ENCODE measurements at places on chromosomes 6 and 20. TPM values are rescaled to one million over a fixed set of nuclear protein-coding genes. Genes with fewer than 3 reads are reported as not detected.

GRCh38 chr20:17748279-17748678, 48.5 kb downstream of the BANF2 start:
- no peaks in the 10 kb centered on the region for H3K27me3 ChIP-seq
- no peaks in the 10 kb centered on the region for H3K36me3 ChIP-seq
- H3K4me1 ChIP-seq = no peaks in the 10 kb centered on the region
- no peak overlapping the region for H3K27ac ChIP-seq
- DNase-seq = no peak

DNA sequence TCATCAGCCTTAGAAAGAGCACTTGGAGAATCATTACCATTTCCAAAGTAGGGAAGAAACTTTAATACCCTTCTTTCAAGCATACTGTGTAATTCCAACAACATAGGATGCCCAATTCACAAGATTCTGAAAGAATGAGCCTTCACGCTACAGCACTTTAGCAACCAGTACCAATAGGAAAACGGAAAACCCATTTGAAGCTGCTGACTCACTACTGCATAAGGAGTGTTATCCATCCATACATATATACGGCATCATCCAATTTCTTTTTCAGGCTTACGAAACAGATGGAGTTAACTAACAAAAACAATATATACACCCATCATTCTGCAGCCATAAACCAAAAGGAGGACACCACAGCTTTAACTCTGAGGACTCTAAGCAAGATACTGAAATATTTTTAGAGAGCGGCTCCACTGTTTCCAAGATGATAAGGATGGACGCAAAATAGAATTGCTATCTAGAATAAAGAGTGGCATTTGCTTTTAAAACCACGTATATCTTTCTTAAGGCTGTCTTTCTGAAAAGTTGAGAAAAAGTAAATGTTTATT, 24.9 kb downstream of the FYN start:
- no peaks in the 10 kb centered on the region for H3K27me3 ChIP-seq
- H3K36me3 ChIP-seq = peaks cover 7% of the 10 kb centered on the region
- H3K4me3 ChIP-seq = no peak overlapping the region
- DNase-seq = no peak

DNA sequence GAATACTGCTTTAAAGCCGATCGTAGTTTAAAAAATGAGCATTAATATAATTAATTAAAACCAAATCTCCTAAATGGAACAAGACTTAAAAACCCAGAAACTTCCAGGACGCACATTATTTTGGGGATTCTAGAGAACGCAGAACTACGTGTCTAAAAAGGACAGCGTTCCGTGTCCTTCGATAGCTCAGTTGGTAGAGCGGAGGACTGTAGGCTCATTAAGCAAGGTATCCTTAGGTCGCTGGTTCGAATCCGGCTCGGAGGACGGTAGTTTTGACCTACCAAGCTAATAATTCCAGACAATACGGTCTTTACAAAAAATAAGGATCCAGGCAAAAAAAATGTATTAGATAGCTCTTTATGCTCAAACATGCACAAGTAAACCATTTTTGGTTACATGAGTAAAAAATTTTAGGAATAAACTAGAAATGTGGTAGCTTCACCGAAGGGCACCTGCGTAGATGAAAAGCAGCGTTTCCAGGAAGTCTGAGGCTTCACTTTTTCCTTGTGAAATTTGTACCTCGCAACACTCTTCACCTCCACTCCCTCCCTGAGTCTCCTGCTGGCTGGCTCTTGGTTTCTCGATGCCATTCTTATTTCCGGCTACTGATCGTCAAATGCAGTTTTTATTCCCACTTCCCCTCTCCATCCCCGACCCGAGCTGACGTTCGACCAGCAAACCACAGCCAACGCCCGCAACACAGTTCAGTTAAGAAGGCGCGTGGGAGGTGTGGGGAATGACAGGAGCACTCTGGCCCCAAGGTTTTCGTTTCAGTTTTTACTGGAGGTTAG, 19.6 kb upstream of the ABT1 start:
- H3K27me3 ChIP-seq = no peaks in the 10 kb centered on the region
- no peak overlapping the region for H3K27ac ChIP-seq
- peaks cover 11% of the 10 kb centered on the region for H3K4me1 ChIP-seq
- DNase-seq = peak; percentile 63
- no peak overlapping the region for H3K4me3 ChIP-seq
- no peaks in the 10 kb centered on the region for H3K36me3 ChIP-seq

DNA sequence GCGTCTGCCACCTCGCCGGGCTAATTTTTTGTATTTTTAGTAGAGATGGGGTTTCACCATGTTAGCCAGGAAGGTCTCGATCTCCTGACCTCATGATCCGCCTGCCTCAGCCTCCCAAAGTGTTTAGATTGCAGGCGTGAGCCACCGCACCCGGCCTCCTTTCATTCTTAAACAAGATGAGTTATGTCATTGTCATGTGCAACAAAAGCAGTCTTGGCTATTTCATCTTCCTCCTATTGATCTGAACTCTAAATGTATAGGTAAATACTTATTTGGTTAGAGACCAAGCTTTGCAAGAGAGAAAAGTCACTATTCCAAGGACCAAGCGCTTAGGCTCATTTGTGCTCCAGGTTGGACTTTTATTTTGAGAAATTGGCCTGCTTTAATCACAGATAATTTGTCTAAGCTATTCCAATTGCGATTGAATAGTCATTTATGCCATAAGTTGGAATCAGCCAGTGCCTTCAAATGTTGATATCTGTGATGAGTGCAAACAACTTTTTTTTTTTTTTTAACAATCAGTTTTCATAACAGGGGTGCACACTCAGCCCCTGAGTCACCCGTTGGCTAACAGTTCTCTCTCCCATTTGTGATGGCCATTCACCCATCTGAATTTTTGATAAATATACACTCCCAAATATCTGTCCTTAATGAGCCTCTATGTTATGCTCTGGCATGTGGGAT, 167.3 kb downstream of the BCAS1 start:
- H3K4me1 ChIP-seq = peaks cover 4% of the 10 kb centered on the region
- H3K36me3 ChIP-seq = no peaks in the 10 kb centered on the region
- no peak overlapping the region for H3K27ac ChIP-seq

GRCh38 chr6:110475066-110475653, 1.3 kb downstream of the SLC22A16 start:
- H3K27me3 ChIP-seq = 0 out of 2 replicates have a peak, but pooled peaks cover 3% of the 10 kb centered on the region
- no peak overlapping the region for H3K27ac ChIP-seq
- DNase-seq = no peak
- no peaks in the 10 kb centered on the region for H3K4me1 ChIP-seq

GRCh38 chr6:161649841-161650240, 376.0 kb upstream of the AGPAT4 start:
- DNase-seq = no peak
- no peak overlapping the region for H3K4me3 ChIP-seq
- H3K27me3 ChIP-seq = no peaks in the 10 kb centered on the region
- H3K36me3 ChIP-seq = no peaks in the 10 kb centered on the region
- H3K27ac ChIP-seq = no peak overlapping the region
- no peaks in the 10 kb centered on the region for H3K4me1 ChIP-seq

DNA sequence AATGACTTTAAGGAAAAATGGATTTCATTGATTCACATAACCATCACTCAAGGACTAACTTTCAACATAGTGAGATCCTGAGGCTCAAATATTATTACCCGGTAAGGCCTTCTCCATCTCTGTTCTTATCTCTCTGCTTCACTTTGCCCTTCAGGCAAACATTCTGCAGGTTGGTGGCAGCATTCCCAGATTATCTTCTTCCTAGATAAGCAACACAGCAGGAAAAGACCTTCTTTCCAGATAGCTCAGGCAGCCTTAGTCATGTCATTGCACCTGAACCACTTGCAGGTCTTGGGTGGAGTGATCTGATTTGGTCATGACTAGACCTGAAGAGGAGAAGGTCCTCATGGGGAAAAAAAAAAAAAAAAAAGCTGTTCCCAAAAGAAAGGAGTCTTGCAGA, 5.3 kb upstream of the HIVEP2 start:
- no peaks in the 10 kb centered on the region for H3K27me3 ChIP-seq
- H3K4me3 ChIP-seq = no peak overlapping the region
- no peaks in the 10 kb centered on the region for H3K36me3 ChIP-seq
- peaks cover 28% of the 10 kb centered on the region for H3K4me1 ChIP-seq
- H3K27ac ChIP-seq = no peak overlapping the region
- DNase-seq = no peak

DNA sequence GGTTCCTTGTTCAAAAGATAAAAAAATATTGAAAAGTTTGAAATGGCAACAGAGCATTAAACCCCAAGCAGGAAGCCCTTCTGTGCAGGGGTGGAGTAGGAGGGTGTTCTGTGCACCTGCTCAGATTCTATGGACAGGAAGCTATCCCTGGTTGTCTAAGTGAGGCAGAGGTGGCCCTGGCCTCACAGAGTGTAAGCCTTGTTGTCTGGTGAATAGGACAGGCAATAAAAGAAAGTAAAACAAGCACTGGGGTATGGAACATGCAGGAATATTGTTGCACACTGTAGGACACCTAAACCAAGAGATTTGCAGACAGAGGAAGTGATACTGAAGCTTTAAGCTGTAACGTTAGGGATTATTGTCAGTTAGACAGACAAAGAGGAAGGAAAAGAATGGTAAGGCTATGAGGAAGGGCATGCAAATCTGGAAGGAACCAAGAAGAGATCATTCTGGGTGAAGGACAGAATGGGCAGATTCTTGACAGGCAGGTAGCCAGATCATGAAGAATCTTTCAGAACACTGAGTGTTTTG, 66.8 kb downstream of the TBC1D7 start:
- no peaks in the 10 kb centered on the region for H3K36me3 ChIP-seq
- H3K4me3 ChIP-seq = peak overlapping the region; percentile 49
- H3K27ac ChIP-seq = peak overlapping the region; percentile 95

DNA sequence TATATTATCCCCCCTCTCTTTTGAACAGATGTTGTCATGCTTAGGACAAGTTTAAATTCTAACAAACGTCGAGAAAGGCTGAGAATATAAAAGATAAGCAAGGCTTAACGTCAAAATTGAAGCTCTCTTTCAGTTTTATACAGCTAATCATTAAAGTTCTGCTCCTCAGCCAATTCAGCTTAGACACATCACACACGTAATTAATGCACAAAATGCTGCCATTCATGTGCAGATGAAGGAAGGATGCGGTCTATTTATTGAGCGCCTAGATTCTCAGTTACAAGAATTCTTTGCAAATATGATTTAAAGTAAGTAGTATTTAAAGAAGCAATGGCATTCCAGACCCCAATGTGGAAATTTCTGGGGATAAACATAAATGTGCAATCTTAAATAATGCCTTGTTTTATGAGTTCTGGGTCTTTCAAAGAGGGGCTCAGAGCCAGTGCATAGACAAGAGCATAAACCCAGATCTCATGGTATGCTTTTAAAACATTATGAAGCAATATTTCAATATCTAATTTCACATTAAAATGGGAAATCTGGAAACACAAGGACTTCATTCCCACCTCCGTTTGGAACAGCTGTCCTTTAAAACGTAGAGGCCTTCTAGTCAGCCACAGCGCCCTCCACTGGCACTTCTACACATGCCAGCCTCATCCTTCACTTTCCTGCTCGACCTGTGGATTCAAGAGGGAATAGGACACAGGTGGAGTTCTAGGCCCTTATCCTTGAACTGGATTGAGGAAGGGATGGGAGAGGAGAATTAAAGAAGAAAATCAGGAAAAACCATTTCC, 85.8 kb downstream of the LYRM4 start:
- H3K27ac ChIP-seq = no peak overlapping the region
- H3K36me3 ChIP-seq = no peaks in the 10 kb centered on the region
- H3K4me3 ChIP-seq = no peak overlapping the region
- DNase-seq = peak; percentile 49
- H3K27me3 ChIP-seq = no peaks in the 10 kb centered on the region
- H3K4me1 ChIP-seq = peaks cover 8% of the 10 kb centered on the region

DNA sequence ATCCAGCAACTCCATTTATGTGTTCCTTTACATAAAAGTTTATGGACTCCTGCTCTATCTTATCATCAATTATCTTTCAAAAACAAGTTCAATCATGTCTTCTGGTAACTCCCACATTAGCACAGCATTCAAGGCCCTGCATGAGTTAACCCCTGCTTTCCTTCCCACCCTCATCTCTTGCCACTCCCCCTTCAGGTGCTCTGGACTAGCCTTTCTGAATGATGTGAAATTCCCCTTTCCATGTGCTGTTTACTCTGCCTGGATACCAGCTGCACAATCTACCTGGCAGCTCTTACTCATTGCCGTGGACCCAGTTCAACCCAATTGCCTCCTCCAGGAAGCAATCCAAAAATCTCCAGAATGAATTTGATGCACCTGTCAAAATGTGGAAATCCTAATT, 11.9 kb downstream of the ADGRF4 start:
- no peaks in the 10 kb centered on the region for H3K36me3 ChIP-seq
- no peak overlapping the region for H3K27ac ChIP-seq
- DNase-seq = no peak
- no peak overlapping the region for H3K4me3 ChIP-seq
- no peaks in the 10 kb centered on the region for H3K27me3 ChIP-seq

Gene RIMS4
- total RNA-seq = not detected

Gene TASP1
- total RNA-seq = 15.1 TPM
